Activated naive CD4-positive, alpha-beta T cell treated with anti-CD3 and anti-CD28 coated beads for 36 hours (primary cell): ENCODE measurements at places on chromosomes 12 and 14. TPM values are rescaled to one million over a fixed set of nuclear protein-coding genes. Genes with fewer than 3 reads are reported as not detected.

DNA sequence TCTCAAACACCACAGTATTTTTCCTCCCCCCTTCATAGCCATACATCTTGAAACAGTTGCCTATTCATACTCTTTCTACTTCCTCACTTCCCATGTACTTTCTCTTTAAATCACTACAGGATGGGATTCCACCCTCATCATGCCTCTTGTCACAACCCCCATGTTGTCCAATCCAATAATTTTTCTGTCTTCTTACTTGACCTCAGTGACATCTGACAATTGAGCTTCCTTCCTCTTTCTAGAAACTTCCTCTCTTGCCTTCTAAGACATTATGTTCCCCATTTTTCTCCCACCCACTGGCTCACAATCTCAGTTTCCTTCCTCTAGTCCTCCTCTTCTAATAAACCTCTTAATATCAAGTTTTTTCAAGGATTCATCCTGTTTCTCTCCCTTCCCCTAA is 5.3 kb downstream of the C2CD5 start:
- H3K36me3 ChIP-seq: peaks cover 22% of the 10 kb centered on the region
- H3K4me1 ChIP-seq: peaks cover 62% of the 10 kb centered on the region
- no peak for DNase-seq

DNA sequence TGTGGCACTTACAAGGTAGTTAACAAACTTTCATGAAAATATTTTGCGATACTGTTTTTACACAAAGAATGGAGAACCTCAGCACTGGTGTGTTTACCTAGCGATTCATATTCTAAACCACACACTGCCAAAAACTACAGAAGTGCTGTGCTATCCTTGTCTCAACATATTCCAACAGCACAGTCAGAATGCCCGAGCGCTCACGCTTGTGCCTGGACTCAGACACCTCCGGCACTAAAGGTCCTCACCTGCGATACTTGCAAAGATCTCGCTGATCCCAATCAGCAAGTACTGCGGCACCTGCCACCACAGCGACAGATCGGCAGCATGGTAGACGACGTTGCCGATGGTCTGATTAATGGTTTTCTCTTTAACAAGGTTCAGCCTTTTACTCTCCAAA is 23.2 kb downstream of the SLC15A4 start:
- no peak overlapping the region for H3K4me3 ChIP-seq
- no peaks in the 10 kb centered on the region for H3K27me3 ChIP-seq
- peaks cover 58% of the 10 kb centered on the region for H3K36me3 ChIP-seq
- no peak overlapping the region for H3K27ac ChIP-seq
- no peak for DNase-seq
- peaks cover 6% of the 10 kb centered on the region for H3K4me1 ChIP-seq

DNA sequence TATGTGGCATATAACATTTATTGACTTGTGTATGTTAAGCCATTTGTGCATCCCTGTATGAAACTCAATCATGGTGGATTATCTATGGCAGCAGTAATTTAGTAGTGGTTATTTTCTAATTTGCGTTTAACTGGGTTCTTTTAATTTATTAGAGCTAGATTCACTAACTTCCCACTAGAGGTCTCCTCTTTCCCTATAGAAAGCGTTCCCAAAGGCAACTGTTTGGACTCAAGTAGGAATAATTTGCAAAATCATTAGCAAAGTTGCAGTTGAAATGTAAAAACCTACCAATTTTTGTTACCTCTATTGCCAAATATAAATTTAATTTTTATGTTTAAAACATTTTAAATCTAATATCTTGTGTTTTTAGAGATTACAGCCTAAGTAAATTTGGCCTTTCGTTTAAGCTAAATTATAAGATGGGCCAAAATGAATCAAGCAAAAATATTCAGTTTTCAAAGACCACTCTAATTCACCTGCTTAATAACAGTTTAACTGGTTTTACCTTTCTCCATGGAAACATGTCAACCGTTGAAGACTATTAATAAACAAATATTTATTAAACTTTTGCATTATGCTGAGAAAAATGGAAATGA is 6.0 kb downstream of the DMAC2L start:
- H3K27me3 ChIP-seq: no peaks in the 10 kb centered on the region
- no peak for DNase-seq
- H3K4me1 ChIP-seq: peaks cover 42% of the 10 kb centered on the region
- peaks cover 15% of the 10 kb centered on the region for H3K36me3 ChIP-seq
- H3K4me3 ChIP-seq: no peak overlapping the region

DNA sequence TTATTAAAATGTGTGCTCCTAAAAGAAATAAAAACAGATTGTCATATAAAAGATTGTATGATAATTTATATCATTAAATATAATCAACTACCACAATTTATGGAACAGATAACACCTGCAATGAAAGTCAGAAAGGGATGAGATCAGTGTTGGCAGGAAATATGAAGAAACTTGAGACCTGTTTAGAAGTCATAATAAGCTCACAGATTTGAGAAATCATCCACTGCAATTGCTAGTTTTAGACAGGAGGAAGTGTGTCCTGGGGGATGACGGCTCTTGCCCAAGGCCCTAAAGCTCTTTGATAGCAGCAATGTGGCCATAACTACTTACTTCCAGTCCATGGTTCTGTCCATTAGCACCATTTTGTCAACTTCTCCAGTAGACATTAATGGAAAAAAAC is 122.8 kb upstream of the SOX5 start:
- H3K4me3 ChIP-seq: no peak overlapping the region
- no peak for DNase-seq
- no peaks in the 10 kb centered on the region for H3K36me3 ChIP-seq
- no peaks in the 10 kb centered on the region for H3K4me1 ChIP-seq

DNA sequence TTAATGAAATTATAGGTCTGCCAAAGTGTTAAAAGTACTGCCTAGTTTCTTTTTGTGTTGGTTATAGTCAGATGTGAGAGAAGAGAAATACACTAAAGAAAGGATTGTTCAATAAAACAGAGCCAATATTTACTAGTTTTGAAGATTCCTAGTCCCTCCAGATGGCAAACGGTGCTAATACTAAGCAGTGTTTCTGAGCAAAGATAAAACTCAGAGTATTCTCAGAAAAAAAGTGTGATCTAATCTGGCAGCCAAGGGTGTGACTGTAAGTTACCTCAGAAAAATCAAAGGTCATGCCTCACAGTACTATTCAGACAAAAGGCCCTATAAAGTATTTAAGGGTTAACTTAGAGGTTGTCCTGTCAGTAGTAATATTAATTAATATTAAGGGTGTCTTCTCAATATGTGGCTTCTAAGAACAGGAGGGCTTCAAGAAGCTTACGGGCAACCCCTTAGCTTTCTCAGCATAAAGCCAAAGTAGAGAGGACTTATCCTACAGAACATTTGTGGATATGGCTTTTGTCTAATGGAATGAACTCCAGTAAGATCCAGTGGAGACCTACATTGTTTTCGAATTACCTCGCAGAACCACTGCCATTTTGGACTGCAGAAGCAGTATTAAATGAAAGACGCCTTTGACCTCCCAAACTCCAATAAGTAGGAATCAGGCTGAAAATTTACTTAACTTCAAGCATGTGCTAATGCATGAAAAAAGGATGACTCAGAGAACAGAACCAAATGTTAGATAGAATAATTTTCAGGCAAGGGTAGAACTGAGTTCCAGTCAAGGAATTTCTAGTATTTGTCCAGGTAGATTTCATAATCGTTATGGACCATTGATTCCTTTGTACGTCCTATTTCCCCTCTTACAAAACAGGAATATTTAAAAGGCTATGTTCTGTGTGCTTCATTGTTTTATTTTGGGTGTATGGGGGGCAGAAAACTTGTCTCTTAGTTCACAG is 46.6 kb downstream of the USP15 start:
- H3K27ac ChIP-seq: no peak overlapping the region
- DNase-seq: no peak
- H3K27me3 ChIP-seq: no peaks in the 10 kb centered on the region
- no peak overlapping the region for H3K4me3 ChIP-seq

DNA sequence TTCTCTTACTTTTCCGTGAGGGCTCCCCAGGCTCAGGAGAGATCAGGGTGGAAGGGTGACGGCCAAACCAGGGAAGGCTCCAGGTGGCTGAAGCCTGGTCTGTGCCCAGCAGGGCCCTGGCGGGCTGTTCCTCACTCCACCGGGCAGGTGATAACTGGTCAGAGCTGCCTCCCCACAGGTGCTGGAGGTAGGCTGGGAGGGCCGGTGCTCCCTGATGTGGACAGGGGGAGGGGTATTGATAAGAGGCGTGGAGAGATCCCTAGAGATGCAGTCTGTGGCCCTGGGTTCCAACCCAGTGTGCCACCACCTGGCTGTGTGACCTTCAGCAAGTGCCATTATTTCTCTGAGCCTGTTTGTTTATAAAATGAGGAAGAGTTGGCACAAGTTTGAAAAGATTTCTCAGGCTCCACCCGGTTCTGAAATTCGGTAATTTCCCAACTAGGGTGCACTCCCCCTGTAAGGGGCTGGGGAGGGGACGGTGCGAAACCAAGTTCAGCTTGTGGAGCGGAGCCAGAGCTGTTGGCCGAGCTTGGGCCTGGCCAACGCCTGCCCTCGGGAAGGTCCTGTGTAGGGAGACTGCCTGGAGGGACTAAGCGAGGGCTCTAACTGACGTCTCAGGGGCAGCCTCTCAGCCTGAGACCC is 1.0 kb upstream of the NR4A1 start:
- H3K27ac ChIP-seq: peak overlapping the region; percentile 84
- H3K36me3 ChIP-seq: peaks cover 16% of the 10 kb centered on the region
- DNase-seq: no peak
- peaks cover 47% of the 10 kb centered on the region for H3K4me1 ChIP-seq

DNA sequence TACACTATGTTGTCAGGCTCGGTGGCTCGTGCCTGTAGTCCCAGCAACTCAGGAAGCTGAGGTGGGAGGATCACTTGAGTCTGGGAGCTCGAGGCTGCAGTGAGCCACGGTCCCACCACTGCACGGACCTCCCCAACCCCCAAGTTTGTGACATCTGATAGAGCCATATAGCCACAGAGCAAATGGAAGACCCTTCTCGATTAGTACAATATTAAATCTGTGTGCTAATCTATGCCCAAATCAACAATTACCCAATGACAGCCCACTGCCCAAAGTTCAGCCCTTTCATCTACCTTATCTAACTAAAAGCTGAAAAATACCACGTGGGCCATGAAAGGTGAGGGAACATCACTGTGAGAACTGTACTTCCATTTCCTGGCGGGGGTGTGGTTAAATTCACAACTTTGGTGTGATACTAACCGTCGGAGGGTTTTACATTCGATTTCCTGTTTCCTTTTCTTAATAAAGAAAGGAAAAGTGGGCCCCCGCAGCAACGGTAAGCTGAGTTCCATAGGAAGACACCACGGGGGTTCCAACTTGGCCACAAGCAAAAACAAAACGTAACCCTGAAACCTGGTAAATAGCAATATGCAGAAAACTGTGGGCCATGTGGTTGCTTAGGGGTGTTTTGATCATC is 31.2 kb upstream of the FOS start:
- peaks cover 51% of the 10 kb centered on the region for H3K4me1 ChIP-seq
- no peaks in the 10 kb centered on the region for H3K36me3 ChIP-seq
- H3K4me3 ChIP-seq: peak overlapping the region; percentile 17
- H3K27me3 ChIP-seq: no peaks in the 10 kb centered on the region
- peak overlapping the region; percentile 17 for H3K27ac ChIP-seq

- no peak overlapping the region for H3K27ac ChIP-seq
- H3K27me3 ChIP-seq: peaks cover 2% of the 10 kb centered on the region
- DNase-seq: no peak
- H3K4me1 ChIP-seq: peaks cover 6% of the 10 kb centered on the region
- H3K36me3 ChIP-seq: no peaks in the 10 kb centered on the region
These were observed 143.4 kb upstream of the CPSF6 start for GRCh38 chr12:69095765-69096477.

GRCh38 chr12:84696908-84697540 is 215.6 kb downstream of the SLC6A15 start:
- no peak overlapping the region for H3K4me3 ChIP-seq
- no peaks in the 10 kb centered on the region for H3K4me1 ChIP-seq
- H3K27me3 ChIP-seq: no peaks in the 10 kb centered on the region

- no peaks in the 10 kb centered on the region for H3K27me3 ChIP-seq
- H3K36me3 ChIP-seq: peaks cover 4% of the 10 kb centered on the region
- H3K4me1 ChIP-seq: peaks cover 63% of the 10 kb centered on the region
- no peak overlapping the region for H3K4me3 ChIP-seq
- DNase-seq: peak; percentile 63
These were observed 17.0 kb downstream of the ANO6 start for GRCh38 chr12:45232756-45233372.

DNA sequence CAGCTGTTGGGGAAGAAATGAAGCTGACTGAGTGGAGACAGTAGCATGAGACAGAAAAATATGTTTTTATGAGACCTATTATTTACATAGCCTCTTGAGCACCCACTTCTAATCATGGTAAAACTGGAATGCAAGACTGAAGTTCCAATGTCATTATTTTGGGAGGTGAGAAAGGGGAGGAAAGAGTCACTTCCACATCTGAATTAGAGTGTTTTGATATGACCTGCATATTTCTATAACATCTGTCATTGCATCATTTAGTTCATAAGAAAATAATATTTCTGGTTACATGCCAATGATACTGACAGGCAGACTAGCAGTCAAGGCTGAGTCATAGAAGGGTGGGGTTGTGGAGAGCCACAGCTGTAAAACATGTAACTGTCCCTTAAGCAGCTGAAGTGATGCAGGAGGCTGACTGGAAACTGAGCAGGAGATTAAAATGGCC is 26.7 kb downstream of the NTN4 start:
- no peak overlapping the region for H3K4me3 ChIP-seq
- H3K27ac ChIP-seq: no peak overlapping the region
- H3K27me3 ChIP-seq: peaks cover 34% of the 10 kb centered on the region
- no peaks in the 10 kb centered on the region for H3K36me3 ChIP-seq
- no peaks in the 10 kb centered on the region for H3K4me1 ChIP-seq

- DNase-seq: no peak
- H3K27me3 ChIP-seq: no peaks in the 10 kb centered on the region
- H3K4me1 ChIP-seq: no peaks in the 10 kb centered on the region
- H3K27ac ChIP-seq: no peak overlapping the region
- no peak overlapping the region for H3K4me3 ChIP-seq
These were observed 42.7 kb upstream of the TBPL2 start for GRCh38 chr14:55482936-55483605.

GRCh38 chr12:11233532-11233931 is 36.0 kb downstream of the PRB3 start:
- no peaks in the 10 kb centered on the region for H3K36me3 ChIP-seq
- H3K27ac ChIP-seq: no peak overlapping the region
- DNase-seq: no peak

- no peaks in the 10 kb centered on the region for H3K27me3 ChIP-seq
- H3K4me3 ChIP-seq: no peak overlapping the region
- no peak for DNase-seq
- no peaks in the 10 kb centered on the region for H3K4me1 ChIP-seq
- H3K27ac ChIP-seq: no peak overlapping the region
- H3K36me3 ChIP-seq: no peaks in the 10 kb centered on the region
These were observed 106.1 kb downstream of the PDE3A start for GRCh38 chr12:20474443-20474842.

Gene BRAP
- 14.7 TPM for total RNA-seq

Gene TSPAN19
- total RNA-seq: not detected

Gene SLC8A3
- 0.52 TPM for total RNA-seq

Gene DCN
- not detected for total RNA-seq

Gene OLR1
- total RNA-seq: not detected

Gene AQP2
- not detected for total RNA-seq

Gene OTX2
- not detected for total RNA-seq

Gene TMTC2
- total RNA-seq: 3.1 TPM

Gene EMP1
- 3.0 TPM for total RNA-seq
